Activated CD4-positive, alpha-beta T cell treated with anti-CD3 and anti-CD28 coated beads, Interleukin-2, amount 10 ng/mL, durations not matched to agents 7 days and 5 days (primary cell): ENCODE measurements at places on chromosomes 2 and 18.

GRCh38 chr2:129801575-129801974 lies 177.9 kb upstream of the RAB6C start:
- no peak overlapping the region for H3K27ac ChIP-seq
- H3K4me1 ChIP-seq: no peaks in the 10 kb centered on the region
- no peaks in the 10 kb centered on the region for H3K36me3 ChIP-seq
- H3K4me3 ChIP-seq: no peak overlapping the region
- no peak for DNase-seq
- peaks cover 7% of the 10 kb centered on the region for H3K27me3 ChIP-seq

DNA sequence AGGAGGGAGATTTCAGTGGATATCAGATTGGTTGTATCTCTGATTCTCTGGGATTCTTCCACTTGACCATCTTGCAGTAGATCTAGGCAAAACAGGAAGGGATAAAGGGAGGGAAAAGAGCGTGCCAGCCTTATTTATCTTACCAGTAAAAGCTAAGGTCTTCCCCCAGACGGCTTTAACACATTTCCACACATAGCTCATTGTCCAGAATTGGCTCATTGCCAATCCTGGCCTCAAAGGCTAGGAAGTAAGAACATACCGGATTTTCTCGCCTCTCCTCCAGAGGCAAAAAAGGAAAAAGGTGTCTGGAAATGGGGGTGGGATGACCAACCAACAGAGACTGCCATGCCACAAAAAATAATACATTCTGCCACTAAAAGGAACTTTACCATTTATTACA lies 411.6 kb upstream of the NRP2 start:
- H3K27me3 ChIP-seq: peaks cover 6% of the 10 kb centered on the region
- no peak overlapping the region for H3K27ac ChIP-seq
- no peak overlapping the region for H3K4me3 ChIP-seq
- H3K36me3 ChIP-seq: no peaks in the 10 kb centered on the region
- no peaks in the 10 kb centered on the region for H3K4me1 ChIP-seq

DNA sequence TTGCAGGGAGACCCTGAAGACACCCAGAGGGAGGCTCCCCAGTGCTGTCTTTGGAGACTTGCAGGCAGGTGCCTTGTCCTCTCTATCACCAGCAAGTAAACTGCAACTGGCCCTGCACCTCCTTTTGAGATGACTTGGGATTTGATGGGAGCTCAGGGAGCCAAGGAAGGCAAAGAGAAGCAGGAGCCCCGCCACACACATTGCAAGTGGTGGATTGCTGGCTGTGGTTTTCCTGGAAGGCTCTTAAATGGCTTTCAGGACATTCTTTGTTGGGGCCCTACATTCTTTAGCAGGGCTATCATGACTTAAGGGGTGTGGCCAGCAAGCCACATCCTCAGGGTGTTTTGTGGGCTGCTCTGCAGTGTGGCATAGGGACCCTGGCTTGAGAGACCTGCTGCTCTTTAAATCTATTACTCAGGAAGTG lies 39.9 kb upstream of the CDC42EP3 start:
- peaks cover 5% of the 10 kb centered on the region for H3K27me3 ChIP-seq
- peak overlapping the region; percentile 82 for H3K27ac ChIP-seq
- H3K36me3 ChIP-seq: peaks cover 23% of the 10 kb centered on the region
- peaks cover 62% of the 10 kb centered on the region for H3K4me1 ChIP-seq
- peak overlapping the region; percentile 26 for H3K4me3 ChIP-seq

GRCh38 chr2:119672161-119672862 lies 6.7 kb upstream of the TMEM177 start:
- H3K27me3 ChIP-seq: peaks cover 4% of the 10 kb centered on the region
- no peak overlapping the region for H3K4me3 ChIP-seq
- H3K4me1 ChIP-seq: peaks cover 3% of the 10 kb centered on the region
- H3K27ac ChIP-seq: no peak overlapping the region
- H3K36me3 ChIP-seq: no peaks in the 10 kb centered on the region
- DNase-seq: no peak

DNA sequence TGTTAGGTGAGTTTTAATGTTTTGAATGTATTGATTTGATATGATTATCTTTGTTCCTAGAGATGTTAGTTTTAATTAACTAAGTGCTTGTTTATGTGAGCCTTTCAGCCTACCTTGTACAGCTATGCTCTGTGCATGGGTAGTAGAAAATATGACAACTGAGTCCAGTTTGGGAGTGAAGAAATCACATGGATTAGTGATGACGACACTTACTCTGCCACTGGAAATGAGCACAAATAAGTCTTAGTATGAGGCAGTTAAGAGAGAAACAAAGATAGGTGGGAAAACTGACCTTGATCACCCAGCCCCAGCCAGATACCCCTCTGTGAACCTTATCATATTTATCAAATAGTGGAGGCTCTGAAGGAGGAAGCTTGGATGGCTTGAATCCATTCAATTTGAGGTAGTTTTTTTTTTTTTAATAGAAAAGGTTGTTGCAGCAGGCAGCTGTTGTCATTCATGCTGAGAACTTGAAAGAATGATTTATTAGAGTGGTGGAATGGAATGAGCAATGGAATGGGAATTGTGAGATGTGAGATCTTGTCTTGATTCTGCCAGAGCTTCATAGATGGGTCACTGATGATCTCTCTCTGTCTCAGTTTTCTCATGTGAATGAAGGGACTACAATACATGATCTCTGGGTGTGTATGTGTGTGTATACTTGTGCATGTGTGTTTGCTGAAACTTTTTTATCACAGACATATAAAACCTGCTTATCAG lies 96.4 kb downstream of the MAP3K20 start:
- H3K4me1 ChIP-seq: no peaks in the 10 kb centered on the region
- peaks cover 4% of the 10 kb centered on the region for H3K36me3 ChIP-seq
- H3K27me3 ChIP-seq: peaks cover 3% of the 10 kb centered on the region

- no peak for DNase-seq
- H3K27ac ChIP-seq: no peak overlapping the region
- no peaks in the 10 kb centered on the region for H3K4me1 ChIP-seq
Observed at GRCh38 chr2:109268916-109269315, 139.9 kb downstream of the SH3RF3 start.

DNA sequence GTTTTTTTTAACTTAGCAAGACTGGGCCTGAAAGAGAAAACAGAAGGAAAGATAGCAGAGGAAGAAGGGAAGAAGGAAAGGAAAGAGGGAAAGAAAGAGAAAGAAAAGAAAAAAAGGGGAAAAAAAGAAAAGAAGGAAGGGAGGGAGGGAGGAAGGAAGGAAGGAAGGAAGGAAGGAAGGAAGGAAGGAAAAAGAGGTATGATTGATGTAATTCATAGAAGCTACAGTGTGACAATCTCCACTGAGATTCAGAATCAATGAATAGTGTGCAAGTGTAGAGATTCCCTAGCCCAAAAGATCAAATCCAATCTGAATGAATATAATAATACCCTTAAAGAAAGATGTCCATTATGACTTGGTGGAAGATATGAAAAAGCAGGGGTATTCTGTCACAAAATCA lies 126.9 kb upstream of the DNAJC10 start:
- DNase-seq: no peak
- no peaks in the 10 kb centered on the region for H3K4me1 ChIP-seq
- no peak overlapping the region for H3K27ac ChIP-seq
- H3K36me3 ChIP-seq: no peaks in the 10 kb centered on the region
- H3K27me3 ChIP-seq: peaks cover 9% of the 10 kb centered on the region
- no peak overlapping the region for H3K4me3 ChIP-seq

- H3K36me3 ChIP-seq: peaks cover 1% of the 10 kb centered on the region
- peaks cover 42% of the 10 kb centered on the region for H3K4me1 ChIP-seq
- no peak overlapping the region for H3K4me3 ChIP-seq
- no peak for DNase-seq
- H3K27ac ChIP-seq: peak overlapping the region; percentile 76
Observed at GRCh38 chr2:38381381-38382143, 4.5 kb upstream of the ATL2 start.

DNA sequence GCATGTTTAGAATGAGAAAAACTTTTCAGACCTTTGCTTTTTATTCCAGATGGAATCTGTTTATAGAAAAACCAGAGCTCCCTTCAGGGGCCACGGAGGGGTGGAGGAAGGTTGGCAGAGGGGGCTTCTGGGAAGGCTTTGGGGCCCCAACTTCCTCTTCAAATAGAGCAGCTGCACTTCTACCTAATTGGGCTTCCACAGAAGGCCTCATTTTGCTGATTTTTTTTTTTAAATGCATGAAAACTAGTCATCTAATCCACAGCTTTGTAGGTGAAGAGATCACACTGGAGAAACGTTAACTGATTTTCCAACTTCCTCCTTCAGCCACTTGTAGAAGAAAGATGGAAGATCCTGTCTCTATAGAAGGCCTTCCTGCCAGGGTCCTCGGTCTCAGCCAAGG lies 181.8 kb downstream of the BCL11A start:
- H3K27ac ChIP-seq: no peak overlapping the region
- no peak overlapping the region for H3K4me3 ChIP-seq
- DNase-seq: no peak
- H3K4me1 ChIP-seq: no peaks in the 10 kb centered on the region
- peaks cover 3% of the 10 kb centered on the region for H3K27me3 ChIP-seq
- no peaks in the 10 kb centered on the region for H3K36me3 ChIP-seq

- H3K27ac ChIP-seq: no peak overlapping the region
- H3K4me1 ChIP-seq: no peaks in the 10 kb centered on the region
- H3K27me3 ChIP-seq: no peaks in the 10 kb centered on the region
- no peaks in the 10 kb centered on the region for H3K36me3 ChIP-seq
- no peak overlapping the region for H3K4me3 ChIP-seq
Observed at GRCh38 chr2:70923378-70924015, 12.2 kb upstream of the ATP6V1B1 start.

GRCh38 chr18:35157181-35157580 lies 83.7 kb upstream of the ZNF397 start:
- DNase-seq: no peak
- H3K36me3 ChIP-seq: peaks cover 1% of the 10 kb centered on the region
- H3K27me3 ChIP-seq: no peaks in the 10 kb centered on the region
- peaks cover 37% of the 10 kb centered on the region for H3K4me1 ChIP-seq
- no peak overlapping the region for H3K4me3 ChIP-seq
- H3K27ac ChIP-seq: no peak overlapping the region

- no peak overlapping the region for H3K27ac ChIP-seq
- H3K4me1 ChIP-seq: peaks cover 10% of the 10 kb centered on the region
- DNase-seq: no peak
- H3K27me3 ChIP-seq: no peaks in the 10 kb centered on the region
Observed at GRCh38 chr2:37827911-37828511, 97.1 kb upstream of the RMDN2 start.
